Bronchial epithelial cell (primary cell): ENCODE measurements at places on chromosomes 1 and 21. TPM values are rescaled to one million over a fixed set of nuclear protein-coding genes. Genes with fewer than 3 reads are reported as not detected.

- no peak for DNase-seq
Measured at GRCh38 chr21:31124010-31124409, 85.7 kb upstream of the KRTAP19-8 start.

GRCh38 chr1:183079712-183080388 lies 56.6 kb downstream of the LAMC1 start:
- no peak for DNase-seq

Gene DNAJC28
- total RNA-seq = 1.0 and 1.3 TPM in 2 replicates

Gene COL8A2
- 1.6 and 3.3 TPM in 2 replicates for total RNA-seq

DNA sequence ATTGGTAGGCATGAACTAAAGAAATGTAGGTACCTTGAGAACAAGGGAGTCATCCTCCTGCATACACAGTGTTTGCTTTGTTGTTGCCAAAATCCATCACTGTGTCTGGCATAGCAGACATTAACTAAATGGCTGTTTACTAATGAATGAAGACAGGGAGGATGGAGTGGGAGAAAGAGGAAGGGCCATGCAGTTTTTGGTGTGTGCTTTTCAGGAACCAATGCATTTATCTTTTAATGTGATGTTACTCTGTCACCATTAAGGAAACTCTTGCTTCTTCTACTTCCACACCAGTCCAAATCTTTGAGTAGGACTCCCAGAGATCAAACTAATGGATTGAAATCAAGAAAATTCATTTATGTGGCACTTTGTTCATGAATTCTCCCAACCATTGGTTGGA lies 55.6 kb upstream of the DUSP10 start:
- DNase-seq = no peak

GRCh38 chr1:199310708-199311107 lies 671.9 kb downstream of the PTPRC start:
- no peak for DNase-seq

GRCh38 chr1:200302921-200303290 lies 106.9 kb downstream of the ZNF281 start:
- no peak for DNase-seq

DNA sequence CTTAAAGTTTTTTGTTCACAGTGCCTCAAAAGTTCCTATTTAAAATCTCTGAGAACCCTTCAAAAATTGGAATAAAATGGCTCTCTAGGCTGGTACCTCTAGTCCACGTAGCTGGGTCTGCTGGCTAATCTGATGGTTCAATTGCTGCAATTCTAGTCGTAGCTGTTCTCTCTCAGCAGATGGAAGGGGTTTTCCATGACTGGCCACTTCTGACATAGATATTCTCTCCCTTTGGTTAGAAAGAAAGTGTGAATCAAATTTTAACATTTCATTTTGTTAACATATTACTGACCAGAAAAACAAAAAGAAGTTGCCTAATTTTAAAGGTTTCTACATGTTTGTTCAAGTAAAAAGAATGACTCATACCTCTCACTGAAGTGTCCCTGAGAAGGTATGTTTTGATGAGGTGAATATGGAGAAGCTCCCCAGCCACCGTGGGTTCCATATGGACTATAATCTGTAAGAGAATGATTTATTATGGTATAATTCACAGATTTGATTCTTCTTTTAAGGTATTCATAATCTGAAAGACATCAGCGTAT lies 29.3 kb upstream of the SERPINC1 start:
- DNase-seq = peak; percentile 85

Gene SPRR2F
- total RNA-seq = not detected in 2 replicates

DNA sequence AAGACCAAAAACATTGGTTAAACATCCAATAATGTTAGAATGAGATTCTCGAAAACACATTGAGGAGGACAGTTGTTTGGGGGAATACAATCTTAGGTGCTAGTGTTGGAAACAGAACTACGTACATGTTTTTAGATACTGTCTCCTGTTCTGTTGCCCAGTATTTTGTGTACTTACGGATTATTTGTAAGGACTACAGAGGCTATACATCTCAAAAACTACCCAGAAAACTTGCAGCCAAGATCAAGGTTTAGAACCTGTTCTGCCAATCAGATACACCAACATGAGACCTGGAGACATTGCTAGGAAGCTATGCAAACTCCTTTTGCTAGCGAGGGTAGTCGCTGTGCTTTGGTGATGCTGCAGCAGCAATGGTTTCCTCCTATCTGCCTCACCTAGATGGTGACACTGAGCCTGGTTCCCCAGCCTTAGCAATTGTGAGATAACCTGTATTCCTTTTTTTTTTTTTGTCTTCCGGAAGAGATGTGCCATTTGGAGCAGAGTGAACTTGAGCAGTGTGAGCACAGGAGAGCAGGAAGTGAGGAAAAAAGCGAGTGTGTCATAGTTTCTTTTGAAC lies 21.8 kb downstream of the YBX1 start:
- DNase-seq = no peak

Gene CASQ1
- total RNA-seq = not detected in 2 replicates
